ENCODE measurements at places on chromosomes 12 and 14.

GRCh38 chr14:99137001-99137700, 134.8 kb downstream of the BCL11B start:
- no peak for DNase-seq

DNA sequence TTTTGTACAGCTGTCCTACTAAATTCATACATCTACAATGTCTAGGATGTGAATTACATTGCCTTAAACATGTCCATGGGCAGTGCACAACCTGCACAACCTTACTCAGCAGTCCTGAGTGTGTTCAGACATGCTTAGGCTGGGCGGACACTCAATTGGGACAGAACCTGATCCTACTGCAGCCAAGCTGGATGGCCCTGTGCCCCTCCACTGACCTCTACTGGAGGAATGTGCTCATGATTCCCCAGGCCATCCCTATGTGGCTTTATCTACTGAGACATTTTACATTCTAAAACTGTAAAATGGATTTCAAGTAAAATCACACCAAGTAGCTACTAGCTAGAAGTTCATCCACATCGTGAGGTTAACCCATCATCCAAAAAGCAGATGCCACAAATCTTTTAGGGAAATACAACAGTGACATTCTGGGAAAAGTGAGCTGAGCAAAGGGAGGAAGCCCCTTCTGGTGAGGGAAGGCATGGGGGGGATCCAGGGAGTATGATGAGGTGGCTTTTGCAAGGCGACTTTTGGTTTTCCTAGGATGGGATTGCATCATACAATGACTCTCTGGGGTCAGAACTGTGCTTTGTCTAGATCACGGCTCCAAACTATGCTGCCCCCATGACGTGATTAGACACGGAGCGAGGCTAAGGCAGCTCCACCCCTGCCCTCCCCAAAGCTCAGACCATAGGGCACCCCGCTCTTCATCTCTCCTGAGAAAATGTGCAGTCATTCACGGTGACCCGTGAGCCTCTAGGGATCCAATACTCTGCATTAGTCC, 911.7 kb upstream of the TMEM132C start:
- DNase-seq = no peak

GRCh38 chr12:53959314-53959713, 4.6 kb downstream of the HOXC12 start:
- DNase-seq = no peak

DNA sequence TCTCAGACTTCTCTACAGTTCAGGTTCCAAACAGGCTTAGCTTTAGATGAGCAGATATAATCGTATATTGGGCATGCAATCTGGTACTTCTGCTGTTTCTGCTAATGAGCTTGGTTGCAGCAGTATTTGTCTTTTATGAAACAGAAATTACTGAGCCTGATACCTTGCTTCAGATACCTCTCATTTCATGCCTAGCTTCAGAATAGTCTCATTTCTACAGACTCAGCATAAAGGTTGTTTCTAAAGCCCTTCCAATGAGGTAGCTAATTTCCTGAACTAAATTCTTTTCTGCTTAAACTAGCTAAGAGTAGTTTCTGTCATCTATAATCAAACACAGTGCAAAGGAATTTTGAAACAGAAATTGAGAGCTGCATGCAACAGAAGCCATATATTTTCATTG, 275.0 kb upstream of the KITLG start:
- no peak for DNase-seq

- DNase-seq = no peak
Measured at GRCh38 chr14:67736771-67737170, 35.1 kb downstream of the RDH12 start.

DNA sequence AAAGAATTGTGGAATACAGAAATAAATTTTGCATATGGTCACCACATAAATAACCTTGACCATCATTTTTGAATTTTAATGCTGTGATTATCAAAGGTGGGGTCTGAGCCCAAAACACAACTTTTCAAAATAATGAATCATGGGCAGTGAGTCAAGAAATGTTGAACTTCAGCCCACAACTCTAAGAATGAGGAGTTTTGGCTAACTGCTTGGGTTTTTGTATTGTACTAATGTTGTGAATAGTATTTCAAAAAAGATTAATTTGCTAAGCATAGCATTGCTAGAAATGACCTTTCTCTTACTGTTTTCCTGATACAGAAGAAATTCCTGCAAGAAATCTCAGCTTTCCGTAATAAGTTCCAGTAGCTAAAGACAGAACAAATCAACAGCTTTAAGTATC, 24.4 kb upstream of the YARS2 start:
- DNase-seq = no peak
